Stomach (tissue), 19 donors: ENCODE measurements at places on chromosomes 16 and 17. TPM values are rescaled to one million over a fixed set of nuclear protein-coding genes. Genes with fewer than 3 reads are reported as not detected.

GRCh38 chr17:82876602-82877379, 37.0 kb upstream of the ZNF750 start:
- peak; percentile 86 for DNase-seq

GRCh38 chr17:44220213-44221083, 973 bp upstream of the UBTF start:
- peak; percentile 86 for DNase-seq

- no peak for DNase-seq
Observed at GRCh38 chr16:50615891-50616290, 65.2 kb downstream of the SNX20 start.

- DNase-seq = peak; percentile 96
Observed at GRCh38 chr17:81911277-81911961, at the start of gene PCYT2. PCYT2 (minus strand) TSS chr17:81911399; CDS start chr17:81911355, 44 bp downstream.

DNA sequence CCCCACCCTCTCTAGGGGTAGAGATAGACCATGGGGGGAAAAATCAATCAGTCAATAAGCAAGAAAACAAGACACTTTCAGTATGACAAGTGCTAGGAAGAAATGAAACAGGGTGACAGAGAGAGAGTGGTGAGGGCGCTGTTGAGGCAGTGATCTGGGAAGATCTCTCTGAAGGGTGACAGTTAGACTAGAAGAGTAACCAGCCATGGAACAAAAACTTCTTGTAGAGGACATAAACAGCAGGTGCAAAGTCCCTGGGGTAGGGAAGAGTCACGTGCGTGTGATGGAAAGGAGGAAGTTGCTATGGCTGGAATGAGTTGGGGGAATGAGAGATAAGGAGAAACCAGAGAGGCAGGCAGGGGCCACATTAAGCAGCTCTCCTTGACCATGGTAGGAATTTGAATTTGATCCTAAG, 16.8 kb upstream of the EMP2 start:
- no peak for DNase-seq

DNA sequence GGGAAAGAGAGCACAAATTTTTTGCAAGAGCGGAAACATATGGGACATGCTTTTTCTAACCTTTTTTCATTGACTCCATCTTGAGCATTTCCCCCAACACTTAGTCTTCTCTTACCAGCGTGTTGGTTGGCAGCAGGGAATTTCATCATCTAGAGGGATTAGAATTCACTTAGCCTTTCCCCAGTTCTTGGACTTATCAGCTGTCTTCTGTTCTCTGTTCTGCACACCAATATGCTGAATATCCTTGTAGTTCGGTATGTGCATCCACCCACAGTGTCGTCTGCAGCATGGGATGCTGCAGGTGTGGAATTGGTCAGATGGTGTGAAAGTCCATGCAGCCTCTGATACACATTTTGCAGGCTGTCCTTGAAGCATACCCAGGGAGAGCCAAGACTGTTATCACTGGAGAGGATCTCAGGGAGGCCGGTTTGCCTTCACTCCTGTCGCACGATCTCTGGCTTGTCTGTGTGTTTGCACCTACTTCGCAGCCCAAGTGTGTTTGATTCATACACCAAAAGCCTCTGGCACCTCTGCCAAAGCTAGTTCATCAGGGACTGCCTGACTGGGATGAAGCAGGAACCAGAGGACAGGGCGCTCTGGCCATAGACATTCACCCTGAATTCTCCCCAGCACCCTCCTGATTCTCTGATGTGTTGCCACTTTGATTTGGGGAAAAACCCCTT, 93.3 kb downstream of the SOCS1 start:
- DNase-seq = no peak

- DNase-seq = no peak
Observed at GRCh38 chr16:27290562-27290961, 22.0 kb upstream of the NSMCE1 start.

DNA sequence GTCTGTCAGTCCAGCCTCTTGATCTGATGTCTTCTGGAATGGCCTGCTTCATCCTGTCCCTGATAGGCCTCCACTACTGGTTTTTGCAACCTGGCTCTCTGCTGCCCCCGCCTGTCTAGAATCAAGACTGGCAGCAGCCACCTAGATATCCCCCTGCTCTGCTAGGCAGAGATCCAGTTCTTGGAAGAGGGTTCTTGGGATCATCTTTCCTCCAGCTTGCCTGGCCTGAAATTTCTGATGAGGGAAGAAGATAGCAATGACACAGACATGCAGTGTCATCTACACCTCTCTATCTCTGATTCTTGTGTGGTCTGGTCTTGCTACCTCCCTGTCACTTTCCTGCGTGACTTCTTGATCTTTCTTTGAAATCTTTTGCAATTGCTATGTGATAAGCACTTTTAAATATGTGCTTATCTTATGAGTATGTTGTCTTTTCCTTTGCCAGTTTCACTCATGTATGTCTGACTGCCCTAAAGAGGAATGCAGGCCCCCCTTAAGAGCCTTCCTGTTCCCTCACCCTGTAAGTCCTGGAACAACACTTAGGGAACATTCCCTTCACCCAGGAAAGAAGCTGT, 20.3 kb upstream of the NFATC3 start:
- DNase-seq = peak; percentile 84

GRCh38 chr17:36602924-36603384, 1.6 kb downstream of the MRM1 start:
- DNase-seq = peak; percentile 82

DNA sequence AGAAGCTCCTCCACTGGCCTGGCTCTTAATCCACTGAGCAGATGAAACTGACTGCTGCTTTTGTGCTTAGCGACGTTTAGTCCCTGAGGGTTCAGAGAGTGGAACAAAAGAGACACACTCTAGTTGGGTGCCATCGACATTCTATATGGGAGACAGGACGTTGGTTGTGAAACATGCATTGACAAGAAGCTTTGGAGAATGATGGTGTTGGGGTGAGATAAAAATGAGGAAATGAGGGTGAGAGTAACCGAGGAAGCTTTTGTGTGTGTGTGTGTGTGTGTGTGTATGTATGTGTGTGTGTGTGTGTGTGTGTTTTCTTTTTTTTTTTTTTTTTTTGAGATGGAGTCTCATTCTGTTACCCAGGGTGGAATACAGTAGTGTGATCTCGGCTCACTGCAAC, 89.5 kb downstream of the ABCC1 start:
- no peak for DNase-seq

- DNase-seq = no peak
Observed at GRCh38 chr16:20862162-20862960, 37.8 kb downstream of the DCUN1D3 start.

DNA sequence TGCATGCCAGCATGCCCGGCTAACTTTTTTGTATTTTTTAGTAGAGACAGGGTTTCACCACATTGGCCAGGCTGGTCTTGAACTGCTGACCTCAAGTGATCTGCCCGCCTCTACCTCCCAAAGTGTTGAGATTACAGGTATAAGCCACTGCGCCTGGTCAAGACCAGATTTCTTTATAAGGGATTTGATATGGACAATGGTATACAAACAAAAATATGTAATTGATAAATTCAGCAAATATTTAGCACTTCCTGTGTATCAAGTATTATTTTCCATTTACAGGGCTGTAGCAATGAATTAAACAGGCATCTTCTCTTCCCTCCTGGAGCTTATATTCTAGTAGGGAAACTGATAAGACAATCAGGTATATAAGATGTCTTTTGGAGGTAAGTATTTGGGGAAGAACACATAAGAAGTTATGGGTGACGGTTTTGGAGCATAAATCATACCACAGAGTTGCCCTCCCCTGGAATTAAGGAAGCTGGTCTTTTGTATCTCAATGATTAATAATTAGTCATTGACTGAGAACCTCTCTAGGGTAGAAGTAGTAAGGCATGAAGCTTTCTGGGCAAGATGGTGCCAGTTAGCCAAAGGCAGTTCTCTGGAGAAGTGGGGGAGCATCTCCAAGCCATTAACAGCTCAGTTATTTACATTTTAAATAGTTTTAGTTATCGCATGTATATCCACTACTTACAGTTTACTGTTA, 35.8 kb downstream of the TANC2 start:
- no peak for DNase-seq

DNA sequence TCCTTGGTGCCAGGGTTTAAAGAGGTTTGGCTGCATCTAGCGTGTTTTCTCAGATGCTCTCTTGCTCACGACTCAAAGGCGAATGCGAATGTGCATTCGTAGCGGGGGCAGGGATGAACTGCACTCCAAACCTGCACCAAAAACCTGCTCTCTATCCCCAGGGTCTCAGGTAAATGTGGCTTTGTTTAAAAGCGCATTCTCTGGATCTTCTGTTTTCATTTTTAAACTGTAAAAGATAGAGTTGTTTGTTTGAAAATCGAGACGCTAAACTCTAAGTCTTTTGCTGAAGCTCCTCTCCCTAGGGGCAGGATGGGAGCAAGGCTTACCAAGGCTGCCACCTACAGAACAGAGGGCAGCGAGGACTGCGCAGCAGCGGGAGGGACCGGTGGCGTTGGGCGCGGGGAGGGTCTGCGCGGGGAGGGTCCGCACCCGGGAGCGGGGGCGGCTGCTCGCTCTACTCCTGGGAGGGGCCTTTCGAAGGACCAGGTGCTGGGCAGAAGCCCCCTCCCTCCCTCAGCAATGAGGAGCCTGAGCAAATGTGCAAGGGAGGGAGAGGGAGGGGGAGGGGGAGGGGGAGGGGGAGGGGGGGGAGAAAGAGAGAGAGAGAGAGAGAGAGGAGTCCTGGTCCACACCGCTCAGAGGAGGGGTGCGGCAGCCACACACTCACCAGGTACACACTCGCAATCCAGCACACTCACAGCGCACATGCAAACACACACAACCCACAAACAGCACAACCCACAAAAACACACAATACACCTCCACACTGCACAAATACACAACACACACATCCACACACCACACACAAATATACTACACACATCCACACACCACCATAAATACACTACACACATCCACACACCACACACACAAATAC, 142.8 kb downstream of the GRIN2A start:
- no peak for DNase-seq

DNA sequence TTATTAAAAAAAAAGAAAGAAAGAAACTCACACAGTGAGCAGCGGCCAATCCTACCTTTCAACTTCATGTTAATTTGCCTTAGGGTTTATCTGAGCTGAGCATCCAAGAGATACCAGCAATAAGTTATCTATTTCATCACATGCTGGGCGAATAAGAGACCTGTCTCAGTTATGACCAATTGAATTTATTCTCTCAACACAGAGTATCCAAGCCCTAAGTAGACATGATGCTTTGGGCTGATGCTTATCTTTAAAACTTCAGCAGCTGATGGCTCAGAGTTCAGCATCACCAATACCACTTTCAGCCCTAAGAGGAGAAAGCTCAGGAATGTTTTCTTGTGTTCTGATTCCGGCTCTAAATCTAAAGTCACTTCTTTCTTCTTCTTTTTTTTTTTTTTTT, 489.0 kb upstream of the ZFHX3 start:
- DNase-seq = no peak

NPIPB9 gene
- polyA plus RNA-seq = not detected

AANAT gene
- polyA plus RNA-seq = not detected

CTCF gene
- 15.0 TPM for polyA plus RNA-seq

CCDC78 gene
- not detected for polyA plus RNA-seq
